ENCODE measurements at places on chromosomes 5 and 9.

- DNase-seq: no peak
These were observed 80.8 kb downstream of the TLE4 start for GRCh38 chr9:79652598-79652997.

DNA sequence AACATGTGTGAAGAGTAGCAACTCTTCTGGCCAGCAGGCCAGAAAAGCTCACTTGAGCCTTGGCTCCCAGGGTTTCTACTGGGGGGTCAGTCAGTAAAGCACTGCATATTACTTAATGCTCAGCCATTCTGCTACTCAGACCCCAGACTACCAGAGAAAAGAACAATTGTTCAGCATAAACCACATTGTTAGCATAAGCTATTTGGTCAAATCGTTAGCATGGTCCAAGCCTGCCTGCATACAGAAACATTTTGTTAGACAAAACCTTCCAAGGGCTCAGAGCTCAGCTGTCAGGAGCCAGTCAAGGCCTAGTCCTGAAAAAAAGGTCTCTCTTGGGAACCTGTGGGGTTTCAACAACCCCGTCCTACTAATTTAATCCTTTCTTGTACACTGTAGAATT, 449.3 kb downstream of the PRR16 start:
- DNase-seq: no peak

DNA sequence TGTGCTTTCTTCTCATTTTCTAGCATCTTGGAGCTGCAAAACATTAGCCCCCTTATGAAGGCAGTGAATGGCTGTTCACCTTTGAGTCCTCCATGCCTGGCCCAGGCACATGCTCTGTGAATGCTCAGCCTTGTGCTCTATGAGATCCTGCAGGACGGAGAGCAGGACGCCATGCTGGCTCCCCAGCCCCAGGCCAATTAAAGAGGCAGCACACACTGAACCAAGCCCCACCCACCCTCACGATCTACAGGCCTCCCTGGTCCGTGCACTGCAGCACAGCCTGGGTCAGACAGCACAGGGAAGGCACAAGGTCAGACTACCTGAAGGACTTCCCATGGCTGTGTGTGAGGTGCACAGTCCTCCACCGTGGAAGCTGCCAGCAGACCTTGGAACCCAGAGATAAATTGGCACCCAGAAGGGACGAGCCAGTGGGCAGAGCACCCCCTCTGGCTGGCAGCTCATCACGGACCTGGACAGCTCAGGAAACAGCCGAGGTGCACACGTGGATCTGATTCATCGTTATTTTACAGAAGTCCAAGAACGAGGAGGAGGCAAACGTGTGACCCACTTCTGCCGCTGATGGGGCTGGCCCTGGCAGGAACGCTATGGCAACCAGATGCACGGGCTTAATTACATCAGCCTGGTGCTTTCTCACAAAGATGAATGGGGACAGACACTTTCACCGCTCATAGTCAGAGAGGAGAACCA, 59.5 kb downstream of the OLFM1 start:
- DNase-seq: no peak

DNA sequence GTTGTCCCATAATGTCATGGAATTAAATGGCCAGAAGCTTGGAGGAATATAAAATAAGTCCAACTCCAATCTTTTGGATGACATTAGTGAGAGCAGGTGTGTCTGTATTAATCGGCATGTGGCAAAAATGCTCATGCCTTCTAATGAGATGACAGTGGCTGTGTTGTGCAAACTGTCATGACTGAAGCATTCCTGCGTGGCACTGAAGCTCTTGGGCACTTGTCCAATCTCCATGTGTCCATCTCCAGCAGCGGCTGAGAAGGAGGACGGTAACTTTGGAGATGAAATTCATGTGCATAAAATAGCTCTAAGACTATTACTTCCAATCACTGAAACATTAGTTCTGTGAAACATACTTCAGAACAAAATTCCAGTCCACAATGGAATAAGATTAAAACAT, 697.5 kb upstream of the GRAMD2B start:
- no peak for DNase-seq

GRCh38 chr9:128393970-128394369, 22.8 kb downstream of the URM1 start:
- DNase-seq: no peak

GRCh38 chr9:30967476-30967875, 1417.0 kb upstream of the ACO1 start:
- DNase-seq: no peak

DNA sequence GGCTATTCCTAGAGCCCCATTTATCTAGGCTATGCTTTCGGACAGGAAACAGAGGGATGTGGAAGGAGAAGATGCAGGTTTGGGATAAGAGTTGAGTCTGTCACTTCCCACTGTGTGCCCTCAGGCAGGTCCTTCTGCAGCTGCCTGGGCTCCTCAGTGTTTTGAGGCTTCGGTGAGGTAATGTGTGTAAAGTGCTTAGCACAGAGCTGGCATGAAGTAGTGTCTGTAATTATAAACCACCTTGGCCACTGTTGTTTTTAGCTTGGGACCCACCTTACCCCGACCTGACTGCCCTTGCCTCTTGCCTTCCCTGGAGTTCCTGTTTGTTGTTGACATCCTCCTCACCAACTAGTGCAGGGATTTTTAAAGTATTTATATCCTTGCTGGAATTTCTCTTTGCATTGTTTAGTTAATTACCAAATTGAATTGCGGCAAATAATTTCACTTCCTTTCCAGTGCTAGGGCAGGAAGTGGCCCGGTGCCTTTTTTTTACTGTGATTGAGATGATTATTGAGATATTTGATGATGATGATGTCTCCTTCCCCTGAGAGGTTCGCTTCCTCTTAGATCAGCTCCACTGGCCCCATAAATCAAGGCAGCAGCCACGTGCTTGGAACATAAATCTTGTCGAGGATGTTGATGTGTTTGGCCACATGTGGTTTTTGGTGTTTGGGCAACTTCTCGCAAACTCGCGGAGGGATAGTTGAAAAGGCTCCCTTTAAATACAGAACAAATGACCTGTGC, 38.3 kb upstream of the DAB2IP start:
- DNase-seq: no peak

DNA sequence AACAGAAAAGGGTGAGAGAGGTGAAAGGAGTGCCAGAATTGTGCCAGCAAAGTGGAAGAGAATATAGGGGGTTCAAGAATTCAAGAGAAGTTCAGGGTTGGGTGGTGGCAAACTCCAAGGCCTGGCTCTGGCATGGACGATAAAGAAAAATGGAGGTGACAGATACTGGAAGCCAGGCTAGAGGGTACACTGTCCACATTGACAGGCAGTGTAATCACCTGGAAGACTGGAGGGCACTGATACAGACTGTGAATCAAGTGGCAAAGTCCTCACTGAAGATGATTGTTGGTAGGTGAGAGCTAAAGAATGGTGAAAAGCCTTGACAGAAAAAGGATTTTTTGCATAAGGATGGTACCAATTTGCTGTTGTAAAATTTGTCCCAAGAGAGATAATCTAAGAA, 7.1 kb downstream of the SAR1B start:
- DNase-seq: no peak

GRCh38 chr9:134040176-134040565, 14.9 kb downstream of the BRD3OS start:
- no peak for DNase-seq

- no peak for DNase-seq
These were observed 108.2 kb upstream of the VCAN start for GRCh38 chr5:83363111-83363885.

DNA sequence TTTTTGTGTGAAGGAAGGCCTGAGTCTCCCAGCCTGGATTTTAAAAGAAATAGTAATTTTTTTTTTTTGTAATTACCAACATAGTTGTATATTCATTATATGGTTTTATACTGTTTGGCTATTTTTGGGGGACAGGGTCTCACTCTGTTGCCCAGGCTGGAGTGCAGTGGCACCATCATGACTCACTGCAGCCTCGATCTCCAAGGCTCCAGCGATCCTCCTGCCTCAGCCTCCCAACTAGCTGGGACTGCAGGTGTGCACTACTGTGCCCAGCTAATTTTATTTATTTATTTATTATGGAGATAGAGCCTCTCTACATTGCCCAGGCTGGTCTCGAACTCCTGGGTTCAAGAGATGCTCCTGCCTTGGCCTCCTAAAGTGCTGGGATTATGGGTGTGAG, 5.1 kb downstream of the LRRC8A start:
- DNase-seq: no peak

DNA sequence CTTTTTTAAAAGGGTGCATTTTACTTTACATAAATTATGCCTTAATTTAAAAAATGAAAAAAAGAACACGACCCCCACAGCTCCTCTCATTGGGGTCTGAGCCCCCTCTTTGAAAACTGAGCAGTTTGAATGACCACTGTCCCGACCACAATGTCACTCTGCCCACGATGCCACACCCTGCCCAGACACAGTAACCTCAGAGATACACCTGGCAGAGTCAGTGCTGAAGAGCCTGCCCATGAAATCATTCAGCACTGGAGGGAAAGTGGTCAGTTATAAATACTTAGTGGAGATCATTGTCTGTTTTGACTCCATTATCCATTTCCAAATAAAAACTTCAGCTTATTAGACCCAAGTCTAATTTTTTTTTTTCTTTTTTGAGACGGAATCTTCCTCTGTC, 49.3 kb downstream of the DNAJC21 start:
- no peak for DNase-seq

DNA sequence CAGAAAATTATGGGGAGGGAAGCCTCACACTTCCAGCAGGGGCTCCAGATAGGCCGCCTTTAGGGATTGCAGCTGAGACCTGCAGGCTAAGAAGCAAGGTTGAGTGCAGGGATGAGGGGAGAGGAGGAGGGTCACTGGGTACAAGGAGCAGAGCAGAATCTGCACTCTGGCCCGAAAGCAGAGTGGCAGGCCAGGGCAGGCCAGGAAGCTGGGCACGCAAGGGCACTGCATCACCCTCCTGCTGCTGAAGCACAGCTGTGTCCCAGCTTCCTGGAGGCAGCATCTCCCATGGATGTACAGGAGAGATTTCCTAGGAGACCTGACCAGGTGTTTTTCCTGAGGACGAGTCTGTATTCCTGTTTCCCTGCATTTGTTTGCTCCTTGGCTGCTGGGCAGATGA, 92.1 kb downstream of the SYK start:
- DNase-seq: no peak

DNA sequence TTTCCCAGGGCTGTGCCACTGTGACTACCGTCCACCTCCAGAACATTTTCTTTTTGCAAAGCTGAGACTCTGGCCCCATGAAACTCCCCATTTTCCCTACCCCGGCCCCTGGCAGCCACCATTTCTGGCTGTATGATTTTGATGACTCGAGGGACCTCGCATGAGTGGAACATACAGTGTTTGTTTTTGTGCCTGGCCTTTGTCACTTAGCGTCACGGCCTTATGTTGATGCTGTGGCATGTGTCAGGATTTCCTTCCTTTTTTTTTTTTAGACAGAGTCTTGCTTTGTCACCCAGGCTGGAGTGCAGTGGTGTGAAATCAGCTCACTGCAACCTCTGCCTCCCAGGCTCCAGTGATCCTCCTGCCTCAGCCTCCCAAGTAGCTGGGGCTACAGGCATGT, 42.7 kb downstream of the ASS1 start:
- no peak for DNase-seq

GRCh38 chr9:87334366-87334765, 163.3 kb upstream of the DAPK1 start:
- DNase-seq: no peak

- DNase-seq: no peak
These were observed 30.0 kb downstream of the GOLM1 start for GRCh38 chr9:86069206-86069869.

DNA sequence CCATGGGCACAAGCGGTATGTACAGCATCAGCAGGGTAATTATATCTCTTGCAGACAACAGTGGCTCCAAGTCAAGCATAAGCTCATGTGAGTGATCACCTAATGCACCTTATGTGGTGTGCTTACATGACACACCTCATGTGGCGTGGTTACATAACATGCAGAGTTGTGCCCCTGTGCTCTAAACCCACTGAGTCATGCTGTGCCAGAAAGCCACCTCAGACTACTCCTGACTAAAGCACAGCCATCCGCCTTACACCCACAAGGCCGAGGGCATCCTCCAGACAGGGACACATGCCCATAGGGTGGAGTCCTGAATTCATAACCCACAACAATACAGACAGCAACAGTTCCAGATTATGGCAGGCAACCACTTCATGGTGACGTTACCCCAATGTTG, 163.7 kb upstream of the SLC30A5 start:
- no peak for DNase-seq

- no peak for DNase-seq
These were observed 416.8 kb downstream of the IRX2 start for GRCh38 chr5:2334719-2335118.

DNA sequence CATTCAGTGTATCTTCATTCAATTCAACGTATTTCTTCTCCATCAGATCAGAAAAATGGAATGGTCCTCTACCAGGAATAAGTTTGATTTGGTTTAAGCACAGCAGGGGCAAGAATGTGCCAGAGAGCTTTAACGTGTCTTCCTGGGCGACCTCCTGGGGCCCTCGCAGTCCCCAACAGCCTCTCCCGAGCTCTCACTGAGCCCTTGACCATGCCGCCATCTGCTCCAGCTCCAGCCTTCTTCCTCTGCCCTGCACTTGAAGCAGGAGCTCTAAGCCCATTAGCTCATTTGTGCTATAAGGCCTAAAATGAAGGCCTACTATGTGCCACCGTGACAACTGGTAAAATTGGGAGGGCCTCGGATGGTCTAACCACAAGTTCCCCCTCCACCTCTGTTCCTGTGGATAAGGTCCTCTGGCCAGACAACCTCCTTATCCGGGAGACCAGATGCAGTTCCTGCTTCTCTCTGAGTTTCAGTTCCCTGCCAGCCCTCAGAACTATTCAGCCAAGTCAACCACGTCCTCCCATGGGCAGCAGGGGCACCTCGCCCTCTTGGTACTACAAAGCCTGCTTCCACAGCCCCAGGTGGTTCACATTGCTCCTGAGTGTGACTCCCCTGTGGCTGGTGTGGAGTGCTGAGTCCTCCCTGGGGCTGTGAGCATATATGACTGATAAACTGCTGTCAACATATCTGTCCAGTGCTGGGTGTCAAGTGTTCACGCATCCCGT, 35.8 kb downstream of the C5orf15 start:
- DNase-seq: no peak

GRCh38 chr5:149418910-149419531, 39.9 kb upstream of the IL17B start:
- DNase-seq: no peak

DNA sequence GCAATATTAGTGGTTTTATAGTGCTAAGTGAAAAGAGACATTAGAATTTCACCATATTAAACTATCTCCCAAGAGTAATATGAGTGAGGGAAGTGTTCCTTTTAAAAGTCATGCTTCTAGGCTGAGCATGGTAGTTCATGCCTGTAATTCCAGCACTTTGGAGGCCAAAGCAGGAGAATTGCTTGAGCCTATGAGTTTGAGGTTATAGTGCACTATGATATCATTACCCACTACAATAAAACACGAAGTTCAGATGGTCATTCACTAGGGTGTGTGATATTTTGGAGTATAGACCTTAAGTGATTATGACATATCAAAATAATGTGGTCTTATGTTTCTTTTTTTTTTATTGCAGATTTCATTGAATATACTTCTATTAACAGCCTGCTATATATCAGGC, 6.7 kb downstream of the KIF2A start:
- no peak for DNase-seq

GRCh38 chr5:348726-349125, 27.2 kb downstream of the AHRR start:
- no peak for DNase-seq

Data from activated CD4-positive, CD25-positive, alpha-beta regulatory T cell treated with anti-CD3 and anti-CD28 coated beads, Interleukin-2, amount 50 U/mL, for 16 hours (primary cell).